ENCODE measurements at places on chromosomes 2 and 18.
A peak's percentile ranks its signal among the peaks of the same experiment; 100 is the strongest.

DNA sequence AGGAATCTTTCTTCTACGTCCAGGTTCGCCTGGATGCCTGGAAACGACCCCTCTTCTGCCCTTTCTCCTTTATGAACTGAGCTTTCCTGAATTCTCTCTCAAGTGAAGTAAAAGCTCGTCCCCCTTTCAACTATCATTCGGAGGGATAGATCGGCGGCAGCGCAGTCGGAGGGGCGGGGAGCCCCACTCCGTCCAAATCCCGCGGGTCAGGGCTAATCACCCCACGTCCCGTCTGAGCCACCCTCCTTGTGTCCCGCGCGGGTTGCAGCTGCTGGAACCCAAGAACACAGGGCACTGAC is 367 bp downstream of the FBXO48 start:
- DNase-seq: no peak

DNA sequence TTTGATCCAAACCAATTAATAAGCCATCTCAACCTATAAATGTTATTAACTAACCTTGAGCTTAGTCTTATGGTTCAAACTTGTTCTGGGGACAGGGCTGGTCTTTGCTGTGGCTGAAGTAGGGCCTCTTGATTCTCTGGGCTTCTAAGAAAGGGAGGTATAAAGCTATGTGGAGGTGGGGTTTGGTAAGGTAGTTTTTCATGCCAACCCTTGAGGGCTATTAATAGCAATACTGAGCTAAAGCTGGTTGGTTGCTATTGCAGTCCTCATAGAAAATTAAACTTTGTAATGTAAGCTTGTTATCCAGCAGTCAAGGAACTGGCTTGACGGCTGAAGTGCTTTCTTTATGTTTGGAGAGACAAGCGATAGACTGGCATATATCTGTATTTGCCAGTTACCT is 112.1 kb downstream of the RND3 start:
- no peak for DNase-seq

DNA sequence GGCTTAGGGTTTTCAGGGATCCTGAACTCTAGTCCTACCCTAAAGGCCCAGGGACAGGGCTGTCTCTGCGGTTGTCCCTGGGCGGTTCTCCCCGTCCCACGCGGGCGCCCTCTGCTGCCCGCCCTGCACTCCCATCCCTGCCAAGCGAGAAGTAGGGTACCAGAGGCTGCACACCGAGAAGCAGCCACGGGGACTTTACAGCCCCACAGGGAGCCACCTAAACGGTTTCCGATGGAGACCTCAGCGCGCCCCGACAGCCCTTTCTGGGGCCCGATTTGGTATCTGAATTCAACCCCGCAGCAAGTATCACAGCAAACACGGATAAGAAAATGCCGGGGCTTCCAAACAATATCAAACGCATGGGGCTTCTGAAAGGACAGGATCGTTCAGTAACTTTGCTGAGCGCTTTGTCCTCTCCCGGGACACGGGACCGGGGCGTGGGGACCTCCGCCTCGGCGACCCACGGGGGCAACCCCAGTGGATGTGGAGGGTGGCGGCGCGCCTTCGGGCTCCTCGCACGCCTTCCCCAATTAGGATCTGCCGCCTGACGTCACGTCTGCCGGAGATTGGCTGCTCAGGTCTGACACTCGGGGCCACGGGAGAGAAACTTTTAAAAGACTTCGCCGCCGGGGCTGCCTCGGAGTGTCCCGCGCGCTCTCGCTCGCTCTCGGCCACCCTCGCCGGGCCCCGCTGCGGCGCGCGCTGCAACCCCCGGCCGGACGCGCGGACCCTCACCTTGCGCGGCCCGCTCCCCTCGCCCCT is at the start of gene LTBP1:
Gene LTBP1 (plus strand): TSS at position 640 of the 762 bp plus-strand sequence. CDS start 372 bp downstream, outside the sequence.
- peak; percentile 33 for DNase-seq

DNA sequence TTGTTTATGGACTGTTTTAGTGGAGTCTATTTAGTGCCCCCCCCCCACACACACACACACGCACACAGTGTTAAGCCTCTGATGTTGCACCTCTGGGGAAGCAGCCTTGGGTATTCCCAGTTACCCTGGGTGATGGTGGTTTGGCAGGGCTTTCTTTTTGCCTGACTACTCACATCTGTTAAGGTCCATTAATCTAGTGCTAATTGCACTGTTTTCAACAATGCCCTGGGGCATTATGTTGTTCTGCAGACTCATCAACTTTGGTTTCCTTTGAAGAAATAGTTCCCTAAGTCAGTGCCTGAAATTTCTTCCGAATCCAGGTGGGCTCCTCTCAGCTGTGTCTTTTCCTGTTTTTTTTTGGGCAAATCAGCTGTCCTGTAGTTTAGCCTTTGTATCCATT is 34.7 kb downstream of the SPOPL start:
- no peak for DNase-seq

DNA sequence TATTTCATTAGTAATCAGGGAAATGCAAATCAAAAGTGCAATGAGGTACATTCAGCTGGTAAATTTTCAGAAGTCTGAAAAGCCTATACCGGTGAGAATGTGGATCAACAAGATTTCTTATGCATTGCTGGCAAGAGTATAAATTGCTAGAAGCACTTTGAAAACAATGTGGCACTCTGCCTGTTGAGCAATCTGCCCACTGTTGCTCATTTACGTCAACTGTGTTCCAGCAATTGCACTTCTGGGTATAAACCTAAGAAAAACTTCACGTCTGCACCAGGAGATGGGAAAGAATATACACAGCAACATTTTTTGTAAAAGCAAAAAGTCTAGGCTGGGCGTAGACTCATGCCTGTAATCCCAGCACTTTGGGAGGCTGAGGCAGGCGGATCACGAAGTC is 40.8 kb downstream of the MTERF4 start:
- DNase-seq: no peak

DNA sequence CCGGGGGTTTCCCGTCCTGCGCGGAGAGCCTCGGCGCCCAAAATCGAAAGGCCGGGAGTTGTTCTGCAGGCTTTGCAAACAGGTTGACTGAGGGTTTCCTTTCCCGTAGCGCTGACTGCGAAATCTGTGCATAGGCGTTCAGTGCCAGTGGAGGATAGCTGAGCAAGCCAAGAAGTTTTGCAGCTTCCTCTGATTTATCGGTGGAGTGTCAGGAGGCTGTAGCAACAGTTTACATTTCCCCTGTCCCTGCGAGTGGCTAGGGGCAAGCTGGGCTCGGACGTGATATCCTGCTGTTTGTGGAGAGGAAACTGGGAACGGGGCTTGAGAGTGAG is 694 bp downstream of the THSD7B start:
- no peak for DNase-seq

DNA sequence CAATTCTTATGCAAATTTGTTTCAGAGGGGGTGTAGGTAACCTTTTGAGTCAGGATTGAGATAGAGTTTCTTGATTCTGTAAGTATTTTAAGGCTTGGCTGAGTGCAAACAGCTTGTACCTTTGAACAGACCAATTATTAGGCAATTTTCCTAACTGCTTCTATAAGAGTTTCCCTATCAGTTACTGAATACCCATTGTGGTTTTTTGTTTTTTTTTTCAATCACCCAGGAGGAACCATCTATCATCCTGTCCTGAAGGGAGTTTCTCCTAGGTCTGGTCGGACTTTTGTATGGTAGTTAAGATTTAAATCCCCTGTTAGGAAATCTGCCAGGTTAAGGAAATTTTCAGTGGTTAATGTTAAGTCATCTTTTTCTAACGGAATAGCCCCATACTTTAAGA is 319.4 kb upstream of the SLC39A10 start:
- no peak for DNase-seq

DNA sequence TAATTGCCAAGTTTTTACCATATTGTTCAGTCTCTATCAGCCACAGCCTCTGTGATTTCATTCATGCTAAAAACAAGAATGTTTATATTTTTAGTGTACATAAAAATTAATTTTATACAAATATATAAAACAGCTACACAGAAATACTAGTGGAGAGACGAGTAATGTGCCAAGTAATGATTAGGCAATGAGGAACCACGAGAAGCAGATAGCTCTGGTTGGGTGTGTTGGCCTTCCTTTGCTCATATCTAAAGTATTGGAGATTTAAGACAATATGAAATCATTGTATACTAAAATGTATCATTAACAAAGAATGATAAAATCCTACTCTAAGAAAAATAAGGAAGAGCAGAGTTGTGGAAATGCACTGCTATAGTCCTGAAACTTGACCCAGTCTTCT is 326.7 kb downstream of the AGAP1 start:
- no peak for DNase-seq

DNA sequence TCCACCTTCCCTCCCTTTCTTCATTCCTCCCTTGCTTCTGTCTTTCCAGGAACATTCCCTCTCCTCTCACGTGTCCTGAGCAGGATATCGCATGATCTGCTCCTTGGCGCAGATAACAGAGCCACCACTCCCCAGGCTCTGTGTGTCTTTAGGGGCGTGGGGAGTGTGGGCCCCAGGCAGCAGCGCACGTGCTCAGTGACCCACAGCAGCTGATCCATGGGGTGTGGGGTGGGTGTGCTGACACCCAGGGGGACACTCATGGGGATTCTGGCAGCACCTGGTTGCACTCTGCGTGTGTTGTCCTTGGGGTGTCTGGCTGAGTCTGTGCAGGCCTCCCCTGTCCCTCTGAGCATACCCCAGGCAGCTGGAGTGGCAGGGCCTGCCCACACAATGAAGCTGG is 9.9 kb upstream of the FOSL2 start:
- DNase-seq: no peak

GRCh38 chr18:9184998-9185613 is 48.5 kb downstream of the ANKRD12 start:
- no peak for DNase-seq

- no peak for DNase-seq
Measured at GRCh38 chr2:216478151-216478550, 20.5 kb upstream of the RPL37A start.

DNA sequence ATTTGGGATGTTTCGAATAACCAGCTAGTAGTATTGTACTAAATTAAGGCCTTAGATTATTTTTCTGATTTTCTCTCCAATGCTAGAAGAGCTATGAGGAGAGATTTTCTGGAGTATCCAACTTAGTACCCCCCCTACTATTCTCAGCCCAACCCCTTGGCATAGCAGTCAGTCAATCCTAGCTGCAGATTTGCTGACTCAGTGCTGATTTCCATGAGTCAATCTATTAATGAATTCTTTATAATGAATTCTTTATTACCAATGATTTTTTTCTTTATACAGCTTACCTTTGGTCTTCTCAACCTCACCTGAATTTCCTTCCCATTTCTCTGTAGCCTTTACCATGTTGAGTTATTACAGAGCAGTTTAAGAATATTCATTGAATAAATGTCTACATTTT is 192.8 kb upstream of the ETAA1 start:
- DNase-seq: no peak

Measured in activated CD4-positive, alpha-beta T cell treated with anti-CD3 and anti-CD28 coated beads, Interleukin-2, amount 50 U/mL, for 4 hours (primary cell).